ENCODE measurements at places on chromosomes 7 and 10.
A peak's percentile ranks its signal among the peaks of the same experiment; 100 is the strongest.

DNA sequence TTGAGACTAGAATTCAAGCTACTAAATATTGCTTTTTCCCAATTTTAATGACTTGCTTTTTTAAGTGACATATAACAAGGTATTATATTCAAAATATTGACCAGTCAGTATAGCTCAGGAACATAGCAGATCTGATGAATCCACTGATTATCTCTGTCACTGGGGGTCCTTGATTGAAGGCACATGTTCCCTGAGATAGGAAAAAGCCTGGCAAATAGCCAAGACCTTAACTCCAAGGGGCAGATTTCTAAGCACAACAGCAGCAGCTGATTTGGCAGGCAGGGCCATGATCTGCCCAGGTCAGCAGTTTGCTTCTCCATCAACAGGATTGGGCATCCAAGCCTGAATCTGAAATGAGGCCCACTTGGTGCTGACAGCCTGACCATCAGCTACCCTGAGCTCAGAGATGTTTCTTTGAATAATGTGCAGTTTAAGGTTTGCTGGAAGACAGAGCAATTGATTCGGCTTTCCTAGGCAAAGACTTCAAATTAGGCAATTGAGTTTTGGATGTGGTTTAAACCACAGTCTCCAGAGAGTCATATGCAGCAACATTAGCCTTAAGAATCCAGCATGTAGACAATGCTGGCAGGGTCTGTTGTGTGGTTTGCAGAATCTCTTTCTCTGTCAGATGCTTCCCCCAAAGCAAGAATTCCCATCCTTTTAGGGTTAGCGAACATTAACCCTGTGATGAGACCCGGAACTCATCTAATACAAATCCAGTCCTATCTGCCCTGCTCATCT is 352.6 kb downstream of the ADRA2A start:
- no peak for DNase-seq

GRCh38 chr10:112279433-112279832 is 3.8 kb upstream of the TECTB start:
- no peak for DNase-seq

DNA sequence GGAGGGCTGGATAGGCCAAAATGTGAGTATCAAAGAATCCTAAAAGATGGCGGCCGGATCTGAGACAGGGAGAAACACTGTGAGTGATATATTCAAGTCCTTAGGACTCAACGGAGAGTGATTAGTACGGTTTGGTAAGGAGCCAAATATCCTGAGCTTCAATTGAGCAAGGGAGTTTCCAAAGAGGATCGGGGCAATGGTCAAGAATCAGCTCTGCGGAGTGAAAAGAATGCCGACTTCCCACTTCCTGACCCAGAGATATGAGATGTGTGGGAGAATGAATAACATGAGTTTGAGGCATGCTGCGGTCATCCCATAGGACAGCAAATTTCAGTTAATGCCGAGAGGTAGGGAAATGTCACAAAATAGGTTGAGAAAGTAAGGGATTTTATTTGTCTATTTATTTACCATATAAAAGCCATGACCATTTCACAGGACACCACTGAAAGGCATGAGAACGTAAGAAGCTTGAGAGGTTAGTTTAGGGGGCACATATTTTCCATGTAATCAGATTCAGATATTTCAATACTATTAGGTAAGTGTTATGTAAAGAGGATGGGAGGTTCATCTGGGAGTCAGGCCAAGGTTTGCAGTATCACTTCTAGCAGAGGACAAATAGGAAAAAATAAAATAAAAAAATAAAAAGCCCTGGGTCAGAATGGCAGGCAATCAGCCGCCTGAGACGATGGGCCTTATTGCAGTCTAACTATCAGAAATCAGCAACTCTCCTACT is 165.6 kb downstream of the HGF start:
- no peak for DNase-seq

- no peak for DNase-seq
Observed at GRCh38 chr7:55237156-55237893, 127.8 kb upstream of the LANCL2 start.

GRCh38 chr10:132977076-132977475 is 34.7 kb upstream of the CFAP46 start:
- no peak for DNase-seq

- no peak for DNase-seq
Observed at GRCh38 chr10:17414484-17414883, 39.9 kb downstream of the ST8SIA6 start.

DNA sequence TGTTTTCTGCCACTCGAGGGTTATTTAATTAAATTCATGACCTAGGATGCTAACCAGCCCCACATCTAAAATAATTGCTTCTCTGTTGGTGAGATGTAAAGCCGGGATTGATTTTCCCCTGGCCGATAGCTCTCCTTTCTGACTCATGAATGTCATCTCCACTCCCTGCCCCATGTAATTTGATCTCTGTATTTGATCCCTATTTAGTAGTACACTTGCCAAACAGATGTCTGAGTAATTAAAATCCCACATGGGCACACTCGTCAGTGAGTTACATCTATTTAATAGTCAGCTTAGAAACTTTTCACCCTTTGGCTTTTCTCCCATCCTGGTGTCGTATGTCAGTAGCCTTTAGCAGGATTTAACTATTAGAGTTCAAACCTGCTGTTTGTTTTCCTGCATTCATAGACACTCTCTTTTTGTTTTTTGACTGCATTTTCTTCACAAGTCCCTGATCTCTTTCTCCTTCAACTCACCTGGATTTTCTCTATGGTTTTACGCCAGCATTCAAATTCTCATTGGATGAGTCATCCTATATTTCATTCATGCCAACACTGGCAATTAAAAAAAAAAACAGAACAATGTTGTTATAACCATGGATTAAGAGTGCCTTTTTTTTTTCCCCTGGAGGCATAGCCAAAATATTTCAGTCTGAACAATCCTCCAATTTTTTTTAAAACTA is 82.7 kb downstream of the SPAG6 start:
- peak; percentile 33 for DNase-seq

DNA sequence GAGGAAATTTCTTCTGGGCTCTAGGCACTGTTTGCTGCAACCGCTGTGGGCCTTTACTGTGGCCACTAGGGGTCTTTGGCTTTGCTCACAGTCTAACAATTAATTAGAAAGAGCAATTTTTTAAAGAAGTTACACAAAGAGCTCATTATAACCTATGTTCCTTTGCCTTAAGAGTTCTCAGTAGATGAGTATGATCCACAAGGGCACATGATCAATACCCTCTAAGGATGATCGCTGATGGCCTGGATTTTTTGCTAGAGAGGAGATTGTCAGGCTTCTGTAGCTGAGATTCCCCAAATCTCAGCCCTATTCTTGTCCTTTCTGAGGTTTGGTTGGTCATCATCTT is 80.8 kb upstream of the RHOBTB1 start:
- DNase-seq = peak; percentile 32

GRCh38 chr7:157509226-157509625 is 172.4 kb downstream of the DNAJB6 start:
- DNase-seq = no peak

DNA sequence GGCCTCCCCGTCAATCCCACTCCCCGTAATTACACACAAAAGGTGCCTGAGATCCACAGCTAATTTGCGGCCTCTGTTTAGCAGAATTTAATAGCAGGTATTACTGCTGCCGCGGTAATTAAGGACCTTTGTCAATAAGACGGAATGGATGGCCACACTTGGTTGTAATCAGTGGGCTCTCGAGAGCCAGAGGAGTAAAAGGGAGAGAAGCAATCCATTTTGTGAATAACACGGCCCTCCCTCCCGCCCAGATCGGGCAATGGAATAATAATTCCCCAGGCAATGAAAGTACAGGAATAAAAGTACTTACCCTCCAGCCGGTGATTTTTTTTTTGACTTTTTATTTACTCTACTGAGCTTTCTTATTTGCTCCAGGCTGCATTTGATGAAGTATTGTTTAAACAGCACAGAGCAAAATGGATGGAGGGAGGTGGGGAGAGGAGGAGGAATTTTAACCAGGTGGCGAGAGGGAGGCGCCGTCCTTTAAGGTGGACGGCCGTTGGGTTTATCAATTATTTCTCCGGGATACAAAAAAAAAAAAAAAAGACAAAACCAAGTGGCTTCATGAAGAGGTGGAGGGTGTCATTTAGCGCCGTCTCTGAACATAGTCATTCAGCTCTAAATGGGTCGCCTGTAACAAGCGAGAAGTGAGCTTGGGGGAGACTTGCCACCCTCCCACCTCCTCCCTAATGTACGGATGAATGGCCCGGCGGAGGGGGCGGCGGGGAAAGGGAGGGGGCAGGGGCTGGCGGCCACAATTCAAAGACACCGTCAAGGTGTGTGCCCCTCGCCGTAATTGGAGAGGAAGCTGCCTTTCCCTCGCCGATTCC is 120.3 kb downstream of the BUB3 start:
- no peak for DNase-seq

- DNase-seq = no peak
Observed at GRCh38 chr7:54429111-54429510, 113.1 kb upstream of the VSTM2A start.

- DNase-seq = no peak
Observed at GRCh38 chr7:55252386-55252785, 112.8 kb upstream of the LANCL2 start.

GRCh38 chr7:31310321-31310935 is 30.1 kb downstream of the NEUROD6 start:
- DNase-seq = no peak

GRCh38 chr10:123786896-123787295 is 104.7 kb downstream of the CPXM2 start:
- DNase-seq = no peak

DNA sequence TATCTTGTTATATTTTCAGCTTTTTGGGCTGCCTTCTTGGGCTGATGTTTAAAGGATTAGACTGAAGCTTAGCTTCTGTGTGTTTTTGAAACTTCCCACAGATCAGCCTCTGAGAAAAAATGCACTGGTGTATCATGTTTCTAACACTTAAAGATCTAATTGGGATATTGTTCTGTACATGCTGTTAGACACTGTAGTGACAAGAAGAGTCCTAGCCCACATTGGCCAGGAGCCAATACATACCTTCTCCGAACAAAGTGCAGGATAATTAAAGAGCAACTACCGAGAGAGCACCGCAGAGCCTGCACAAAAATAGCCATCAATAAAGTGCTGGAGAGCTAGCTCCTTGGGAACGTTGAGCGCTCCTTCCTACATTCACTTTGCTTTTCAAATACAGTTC is 289.4 kb upstream of the SP8 start:
- no peak for DNase-seq

GRCh38 chr7:25545124-25546008 is 317.1 kb upstream of the NPVF start:
- no peak for DNase-seq

DNA sequence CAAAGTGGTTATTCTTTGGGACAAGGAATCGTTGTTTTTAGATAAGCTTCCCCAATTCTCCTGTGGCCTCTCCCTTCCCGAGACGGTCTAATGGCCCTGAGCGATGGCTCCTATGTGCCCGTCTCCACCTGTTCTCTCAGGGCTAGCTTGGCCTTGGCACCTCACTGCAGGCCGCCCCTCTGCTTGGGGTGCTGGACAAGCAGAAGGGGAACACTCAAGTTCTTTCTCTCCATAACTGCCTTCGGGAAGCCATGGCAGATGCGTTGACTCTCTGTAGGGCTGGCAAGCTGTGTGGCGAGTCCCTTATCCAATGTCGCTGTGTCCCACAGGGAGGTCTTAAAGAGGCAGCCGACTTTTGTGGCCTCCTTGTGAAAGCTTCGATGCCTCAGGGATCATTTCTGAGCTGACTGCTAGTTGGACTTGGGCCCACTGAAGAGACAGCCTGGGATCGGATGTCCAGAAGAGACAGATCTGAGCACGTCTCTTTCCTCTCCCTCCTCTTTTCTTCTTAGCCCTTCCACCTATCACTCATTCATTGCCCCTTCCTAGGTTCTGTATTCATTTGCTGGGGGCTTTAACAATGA is 70.8 kb downstream of the GRK5 start:
- DNase-seq = no peak

GRCh38 chr7:29095631-29096445 is 50.5 kb downstream of the CPVL start:
- no peak for DNase-seq

DNA sequence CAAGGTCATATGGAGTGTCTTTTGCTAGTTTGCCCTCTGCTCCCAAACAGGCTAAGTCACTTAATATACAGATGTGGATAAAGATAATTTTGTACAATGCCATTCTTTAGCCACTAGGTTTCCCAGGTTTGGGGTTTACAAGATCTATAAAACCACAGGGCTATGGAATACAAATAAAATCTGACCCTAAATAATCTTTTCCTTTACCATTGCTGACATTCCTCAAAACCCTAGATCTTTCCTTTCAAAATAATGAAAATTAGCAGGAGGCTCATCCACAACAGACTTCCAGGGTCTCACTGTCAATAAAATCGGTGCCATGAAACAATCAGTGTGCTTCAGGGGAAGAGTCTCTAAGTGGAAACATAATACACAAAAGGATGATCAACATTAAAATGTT is 148.4 kb downstream of the CPEB3 start:
- no peak for DNase-seq

DNA sequence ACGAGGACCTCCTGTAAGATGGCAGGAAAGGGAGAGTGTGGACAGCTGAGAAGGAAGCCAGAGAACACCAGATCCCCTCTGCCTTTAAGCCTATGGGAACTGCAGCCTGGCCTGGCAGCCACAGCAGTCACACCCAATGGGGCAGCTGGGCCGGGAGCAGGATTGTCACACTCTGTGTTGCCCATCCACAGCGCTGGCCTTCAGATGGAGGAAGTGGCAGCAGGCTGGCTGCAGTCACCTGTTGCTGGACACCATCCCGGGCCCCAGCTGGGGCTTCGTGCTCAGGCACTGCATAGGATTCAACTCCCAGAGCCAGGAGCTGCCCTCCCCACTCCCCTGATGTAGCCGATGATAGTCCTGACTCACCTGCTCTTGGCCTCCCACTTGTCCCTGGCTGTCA is 114.4 kb downstream of the COL13A1 start:
- no peak for DNase-seq

- peak; percentile 37 for DNase-seq
Observed at GRCh38 chr10:11178606-11179515, 161.2 kb downstream of the CELF2 start.

DNA sequence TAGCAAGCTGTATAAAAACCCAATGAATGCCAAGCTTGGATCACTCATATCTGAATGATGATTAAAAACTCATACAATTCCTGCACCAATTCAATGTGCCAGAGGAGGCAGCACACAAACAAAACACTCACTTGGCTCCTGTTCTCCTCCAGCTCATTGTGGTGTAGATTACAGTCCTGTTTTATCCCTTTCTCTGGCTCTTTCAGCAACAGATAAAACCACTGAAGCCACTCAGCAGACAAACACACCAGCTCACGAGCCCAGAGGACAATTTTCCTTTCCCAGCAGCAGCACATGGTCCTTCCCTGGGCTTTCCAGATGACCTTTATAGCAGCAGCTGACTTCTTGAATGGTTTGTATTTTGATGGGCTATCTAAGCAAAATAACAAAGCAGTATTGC is 107.3 kb upstream of the STARD3NL start:
- DNase-seq = peak; percentile 17

All from WERI-Rb-1 (cell line).